ENCODE measurements at places on chromosomes 16 and 17.

DNA sequence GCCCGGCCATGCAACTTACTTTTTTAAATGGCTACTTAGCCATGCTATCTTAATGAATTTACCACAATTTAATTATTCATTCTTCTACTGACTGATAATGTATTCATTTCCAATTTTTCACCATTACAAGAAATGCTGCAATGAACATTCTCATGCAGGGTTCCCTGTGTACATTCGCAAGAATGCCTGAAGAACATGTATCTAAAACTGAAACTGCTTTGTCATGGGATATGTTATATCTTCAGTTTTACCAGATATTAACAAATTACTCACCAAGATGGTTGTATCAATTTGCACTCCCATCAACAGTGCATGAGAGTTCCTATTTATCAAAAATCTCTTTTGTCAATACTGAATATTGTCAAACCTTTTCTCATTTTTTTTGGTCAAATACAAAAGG, 100.8 kb downstream of the SLC39A11 start:
- H3K4me3 ChIP-seq, result no peak overlapping the region
- no peak for DNase-seq
- H3K36me3 ChIP-seq, result peaks cover 3% of the 10 kb centered on the region
- H3K4me1 ChIP-seq, result peaks cover 25% of the 10 kb centered on the region
- no peaks in the 10 kb centered on the region for H3K27me3 ChIP-seq

DNA sequence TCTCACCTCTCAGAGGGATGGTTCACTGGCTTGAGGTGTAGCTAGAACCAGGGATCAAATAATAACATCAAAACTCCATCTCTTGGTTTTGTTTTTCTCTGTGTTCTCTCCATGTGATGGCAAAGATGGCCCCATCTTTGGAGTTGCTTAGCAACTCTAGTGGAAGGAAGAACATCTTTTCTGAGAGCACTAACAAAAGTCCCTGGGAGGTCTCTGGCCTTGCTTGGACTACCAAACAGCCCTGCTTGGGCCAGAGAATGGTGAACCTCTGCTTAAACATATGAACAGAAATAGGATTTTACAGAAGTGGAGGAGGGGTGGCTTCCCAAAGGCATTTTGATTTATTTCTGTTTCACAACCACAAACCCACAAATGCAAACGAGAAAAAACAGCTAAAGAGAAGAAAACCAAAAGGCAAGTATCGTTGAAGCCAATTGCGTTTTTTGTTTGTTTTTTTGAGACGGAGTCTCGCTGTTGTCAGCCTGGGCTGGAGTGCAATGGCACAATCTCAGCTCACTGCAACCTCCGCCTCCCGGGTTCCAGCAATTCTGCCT, 13.2 kb downstream of the GABARAPL2 start:
- peaks cover 22% of the 10 kb centered on the region for H3K4me1 ChIP-seq
- peaks cover 57% of the 10 kb centered on the region for H3K36me3 ChIP-seq
- H3K27ac ChIP-seq, result peak overlapping the region; percentile 35
- H3K27me3 ChIP-seq, result no peaks in the 10 kb centered on the region
- H3K4me3 ChIP-seq, result no peak overlapping the region

DNA sequence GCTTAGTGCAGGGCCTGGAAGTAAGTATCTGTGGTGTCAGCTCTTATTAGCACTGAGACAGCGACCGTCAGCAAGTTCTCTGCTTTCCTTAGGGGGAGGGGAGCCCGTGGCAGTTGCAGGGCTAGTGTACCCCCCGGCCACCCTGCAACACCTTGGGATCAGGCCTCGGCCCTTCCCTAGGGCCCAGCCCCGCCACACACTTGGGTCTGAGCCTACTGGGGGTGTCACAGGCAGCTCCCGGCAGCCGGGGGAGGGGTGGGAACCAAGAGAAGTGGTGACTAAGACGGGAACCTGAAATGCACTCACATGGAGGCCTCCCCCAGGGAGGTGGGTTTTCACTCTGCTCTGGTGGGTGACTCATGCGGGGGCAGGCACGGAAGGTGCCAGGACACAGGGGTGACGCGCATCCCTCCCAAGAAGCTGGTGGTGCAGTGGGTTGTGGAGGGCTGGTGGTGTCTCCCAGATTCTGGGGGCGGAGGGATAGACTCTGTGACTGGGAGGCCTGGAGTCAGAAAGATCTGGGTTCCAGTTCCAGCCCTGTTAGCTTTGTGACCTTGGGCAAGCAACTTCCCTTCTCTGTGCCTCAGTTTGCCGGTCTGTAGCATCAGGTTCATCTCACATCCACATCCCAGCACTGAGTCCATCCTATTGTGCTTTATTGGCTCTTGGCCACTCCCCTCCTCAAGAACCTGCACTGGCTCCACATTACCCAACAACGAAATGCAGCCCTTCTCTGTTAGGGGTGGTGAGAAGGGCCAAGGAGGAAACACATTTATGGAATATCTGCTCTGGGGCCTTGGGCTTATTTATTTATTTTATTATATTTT, 44.5 kb downstream of the LAT start:
- H3K4me3 ChIP-seq, result peak overlapping the region; percentile 53
- peaks cover 59% of the 10 kb centered on the region for H3K4me1 ChIP-seq
- H3K27ac ChIP-seq, result peak overlapping the region; percentile 92
- peak; percentile 91 for DNase-seq
- H3K36me3 ChIP-seq, result no peaks in the 10 kb centered on the region

- DNase-seq, result no peak
- H3K36me3 ChIP-seq, result no peaks in the 10 kb centered on the region
- no peak overlapping the region for H3K27ac ChIP-seq
- H3K4me3 ChIP-seq, result no peak overlapping the region
- peaks cover 3% of the 10 kb centered on the region for H3K27me3 ChIP-seq
These were observed 189.1 kb downstream of the CEP112 start for GRCh38 chr17:66002812-66003211.

DNA sequence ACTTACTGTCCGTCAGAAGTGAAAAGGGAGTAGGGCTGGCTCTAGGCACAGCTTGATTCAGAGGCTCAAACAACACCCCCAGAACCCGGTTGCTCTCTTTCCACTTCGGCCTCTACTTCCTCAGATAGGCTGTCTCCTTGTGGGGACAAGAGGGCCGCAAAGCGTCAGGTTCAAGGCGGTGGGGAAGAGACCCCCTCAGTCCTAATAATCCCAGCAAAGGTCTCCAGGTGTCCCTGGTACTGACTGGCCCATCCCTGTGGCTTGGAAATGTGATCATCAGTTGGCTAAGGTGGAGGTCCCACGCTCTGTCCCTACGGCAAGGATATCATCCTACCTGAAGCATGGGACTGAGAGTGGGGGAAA, 26.0 kb downstream of the NGFR start:
- no peak overlapping the region for H3K27ac ChIP-seq
- peaks cover 5% of the 10 kb centered on the region for H3K27me3 ChIP-seq
- H3K36me3 ChIP-seq, result no peaks in the 10 kb centered on the region
- DNase-seq, result no peak

All from activated T-cell treated with anti-CD3 and anti-CD28 coated beads, Interleukin-2, amount 50 U/mL, for 24 hours (primary cell).